Lung (tissue), 17 donors: ENCODE measurements at places on chromosomes 11 and 22. TPM values are rescaled to one million over a fixed set of nuclear protein-coding genes. Genes with fewer than 3 reads are reported as not detected.

Gene OLFML1
- 28.1 TPM for total RNA-seq

Gene FGF19
- not detected for total RNA-seq

Gene RAG2
- total RNA-seq, result not detected

Gene LINC01488
- total RNA-seq, result not detected

Gene ARVCF
- 20.5 TPM for total RNA-seq

Gene CSF2RB
- 26.8 TPM for total RNA-seq

Gene PPFIA1
- total RNA-seq, result 85.0 TPM

GRCh38 chr11:117391181-117391580 is 63.5 kb downstream of the CEP164 start:
- no peak for DNase-seq
- no peaks in the 10 kb centered on the region for H3K27me3 ChIP-seq
- peaks cover 68% of the 10 kb centered on the region for H3K36me3 ChIP-seq
- no peak overlapping the region for H3K27ac ChIP-seq
- H3K4me3 ChIP-seq, result no peak overlapping the region

GRCh38 chr22:30885001-30885366 is 83.6 kb downstream of the MORC2 start:
- H3K27me3 ChIP-seq, result no peaks in the 10 kb centered on the region
- no peak overlapping the region for H3K27ac ChIP-seq
- no peak overlapping the region for H3K4me3 ChIP-seq
- H3K4me1 ChIP-seq, result peaks cover 29% of the 10 kb centered on the region
- DNase-seq, result no peak

GRCh38 chr11:27557226-27557625 is 50.7 kb upstream of the LIN7C start:
- H3K36me3 ChIP-seq, result no peaks in the 10 kb centered on the region
- H3K4me3 ChIP-seq, result no peak overlapping the region

GRCh38 chr11:57566905-57567514 is 462 bp downstream of the UBE2L6 start:
- peak overlapping the region; percentile 97 for H3K4me3 ChIP-seq
- H3K36me3 ChIP-seq, result no peaks in the 10 kb centered on the region
- H3K4me1 ChIP-seq, result peaks cover 18% of the 10 kb centered on the region
- DNase-seq, result peak; percentile 62

- H3K27me3 ChIP-seq, result peaks cover 3% of the 10 kb centered on the region
- peak; percentile 55 for DNase-seq
- H3K27ac ChIP-seq, result no peak overlapping the region
- no peak overlapping the region for H3K4me3 ChIP-seq
Observed at GRCh38 chr11:75453916-75454655, 21.1 kb upstream of the KLHL35 start.

DNA sequence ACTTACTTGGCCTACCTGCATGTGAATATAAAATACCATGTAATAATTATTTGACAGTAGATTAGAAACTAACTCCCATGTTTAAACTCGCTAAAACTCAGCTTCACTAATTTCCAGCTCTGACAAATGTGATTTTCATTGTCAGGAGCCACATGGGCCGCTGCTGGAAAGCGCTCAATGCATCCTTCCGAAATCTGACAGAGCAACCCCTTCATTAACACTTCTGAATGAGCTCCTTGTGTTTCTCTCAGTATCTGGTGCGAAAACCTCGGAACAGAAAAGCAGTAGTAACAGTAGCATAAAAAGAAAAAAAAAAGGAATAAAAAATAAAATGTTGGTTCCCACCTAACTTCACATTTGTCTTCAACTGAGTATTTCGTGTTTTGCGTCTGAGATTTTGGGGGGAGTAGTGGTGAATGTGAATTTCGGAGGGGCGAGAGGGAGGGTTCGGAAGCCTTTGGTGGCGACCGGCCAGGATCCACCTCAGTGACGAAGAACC is 710 bp downstream of the MTCH2 start:
- H3K27ac ChIP-seq, result peak overlapping the region; percentile 82
- peaks cover 3% of the 10 kb centered on the region for H3K4me1 ChIP-seq
- DNase-seq, result peak; percentile 31

DNA sequence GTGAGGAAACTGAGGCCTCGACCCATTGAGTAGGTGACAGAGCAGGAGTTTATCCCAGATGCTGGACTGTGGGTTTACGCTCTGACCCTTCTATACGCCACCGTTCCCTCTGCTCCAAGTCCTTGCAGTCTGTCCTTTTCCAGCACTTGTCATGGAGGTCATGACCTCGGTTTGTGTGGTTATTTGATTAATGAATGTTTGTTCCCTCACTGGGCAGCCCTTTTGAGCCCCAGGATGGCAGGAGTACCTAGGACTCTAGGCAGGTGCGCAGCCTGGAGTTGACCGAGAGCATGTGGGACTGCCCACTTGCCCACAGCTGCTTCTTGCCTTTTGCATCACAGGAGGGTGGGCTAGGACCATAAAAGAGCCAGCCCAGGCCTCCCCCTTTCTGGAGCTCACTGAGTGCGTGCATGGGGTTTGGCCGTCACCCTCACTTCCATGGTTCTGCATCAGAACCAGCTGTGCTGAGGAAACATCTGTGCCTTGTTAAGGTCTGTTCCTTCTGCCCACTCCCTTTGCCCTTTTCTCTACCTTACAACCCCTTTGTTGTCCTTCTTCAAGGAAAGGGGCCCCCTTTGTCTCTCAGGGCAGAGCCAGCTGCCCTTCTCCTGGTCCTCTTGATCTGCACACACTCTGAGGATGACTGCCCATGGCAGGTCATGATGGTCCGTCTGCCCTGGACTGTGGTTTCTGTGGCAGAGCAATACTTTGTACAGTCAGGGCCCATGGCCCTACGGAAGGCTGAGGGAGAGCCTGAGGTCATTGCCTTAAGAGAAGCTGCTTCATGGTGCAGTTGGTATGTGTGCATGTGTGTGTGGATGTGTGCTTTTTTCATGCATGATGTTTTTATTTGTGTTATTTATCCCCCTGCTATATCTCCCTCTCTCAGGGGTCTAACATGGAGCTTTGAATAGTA is 38.2 kb downstream of the BMAL1 start:
- H3K36me3 ChIP-seq, result no peaks in the 10 kb centered on the region
- H3K27ac ChIP-seq, result no peak overlapping the region
- no peaks in the 10 kb centered on the region for H3K27me3 ChIP-seq
- H3K4me1 ChIP-seq, result peaks cover 28% of the 10 kb centered on the region

- DNase-seq, result peak; percentile 32
- no peaks in the 10 kb centered on the region for H3K36me3 ChIP-seq
- no peak overlapping the region for H3K27ac ChIP-seq
- H3K4me3 ChIP-seq, result no peak overlapping the region
- no peaks in the 10 kb centered on the region for H3K27me3 ChIP-seq
Observed at GRCh38 chr11:121652971-121653370, 200.2 kb upstream of the SORL1-AS1 start.

- DNase-seq, result no peak
- no peaks in the 10 kb centered on the region for H3K36me3 ChIP-seq
- H3K27ac ChIP-seq, result peak overlapping the region; percentile 47
Observed at GRCh38 chr11:33700063-33700501, 544 bp downstream of the C11orf91 start.

DNA sequence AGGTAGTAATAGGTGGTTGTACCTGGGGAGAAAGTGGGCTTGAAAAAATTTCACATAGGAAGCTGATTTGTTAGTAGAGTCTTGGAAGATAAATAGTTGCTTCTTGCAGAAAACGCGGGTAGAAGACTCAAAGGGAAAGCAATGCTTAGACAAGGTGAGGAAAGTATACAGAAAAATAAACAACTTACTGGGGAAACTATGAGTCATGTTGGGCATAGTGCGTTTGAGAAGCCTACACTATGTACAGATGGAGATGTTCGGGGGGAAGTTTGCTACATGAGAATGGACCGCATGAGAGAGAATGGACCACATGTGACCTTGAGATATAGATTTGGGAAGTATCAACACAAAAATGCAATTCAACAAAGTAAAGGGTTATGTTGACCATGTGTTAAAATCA is 86.7 kb upstream of the DDI1 start:
- H3K4me1 ChIP-seq, result peaks cover 2% of the 10 kb centered on the region
- DNase-seq, result no peak
- H3K4me3 ChIP-seq, result no peak overlapping the region

- H3K36me3 ChIP-seq, result peaks cover 28% of the 10 kb centered on the region
- H3K27me3 ChIP-seq, result no peaks in the 10 kb centered on the region
- no peak for DNase-seq
- H3K4me1 ChIP-seq, result peaks cover 4% of the 10 kb centered on the region
Observed at GRCh38 chr22:41888627-41889200, 26.2 kb downstream of the SHISA8 start.

DNA sequence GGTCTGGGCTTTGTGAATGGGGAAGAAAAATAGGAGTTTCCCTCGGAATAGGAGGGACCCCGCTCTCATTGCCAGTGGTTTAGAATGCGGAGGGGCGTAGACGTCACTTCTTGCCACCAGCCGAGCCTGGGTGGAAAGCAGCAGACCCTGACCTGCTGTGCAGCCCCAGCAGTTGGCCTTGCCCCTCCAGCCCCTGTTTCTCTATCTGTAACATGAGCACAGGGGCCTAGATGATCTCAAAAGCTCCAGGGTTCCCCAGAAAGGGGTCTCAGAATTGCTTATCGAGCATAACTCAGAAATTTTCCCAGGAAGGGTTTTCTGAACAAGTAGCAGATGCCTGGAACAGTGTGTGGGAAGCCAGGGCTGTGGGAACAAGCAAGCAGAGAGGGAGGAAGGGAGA is 43.9 kb downstream of the C11orf91 start:
- no peak for DNase-seq
- H3K4me1 ChIP-seq, result no peaks in the 10 kb centered on the region
- no peaks in the 10 kb centered on the region for H3K36me3 ChIP-seq
- H3K27me3 ChIP-seq, result no peaks in the 10 kb centered on the region
- H3K4me3 ChIP-seq, result no peak overlapping the region

DNA sequence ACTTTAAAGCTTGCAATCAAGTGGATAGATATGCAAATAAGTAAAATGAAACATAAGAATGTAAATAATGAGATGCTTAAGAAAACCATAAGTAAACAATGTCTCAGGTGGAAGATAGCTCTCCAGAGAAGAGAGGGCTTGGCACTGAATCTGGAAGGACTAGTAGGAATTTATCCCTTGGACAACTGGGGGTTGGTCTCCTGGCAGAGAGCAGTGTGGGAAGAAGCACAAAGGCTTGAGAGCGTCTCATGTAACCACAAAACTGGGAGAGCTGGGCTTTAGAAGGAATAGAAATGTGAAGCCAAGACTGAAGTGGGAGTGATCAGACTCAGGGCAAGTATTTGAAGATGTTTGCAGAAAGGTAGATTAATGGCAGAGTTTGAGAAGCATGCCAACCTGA is 31.3 kb downstream of the CARD18 start:
- H3K36me3 ChIP-seq, result no peaks in the 10 kb centered on the region
- no peaks in the 10 kb centered on the region for H3K4me1 ChIP-seq
- H3K27ac ChIP-seq, result no peak overlapping the region
- no peak overlapping the region for H3K4me3 ChIP-seq
- DNase-seq, result no peak
- no peaks in the 10 kb centered on the region for H3K27me3 ChIP-seq
